Stimulated activated CD4-positive, alpha-beta T cell treated with anti-CD3 and anti-CD28 coated beads, Interleukin-1b, Interleukin-23, amount 100 ng/mL, for 4 hours (primary cell): ENCODE measurements at places on chromosomes 11 and 22.
A peak's percentile ranks its signal among the peaks of the same experiment; 100 is the strongest.

DNA sequence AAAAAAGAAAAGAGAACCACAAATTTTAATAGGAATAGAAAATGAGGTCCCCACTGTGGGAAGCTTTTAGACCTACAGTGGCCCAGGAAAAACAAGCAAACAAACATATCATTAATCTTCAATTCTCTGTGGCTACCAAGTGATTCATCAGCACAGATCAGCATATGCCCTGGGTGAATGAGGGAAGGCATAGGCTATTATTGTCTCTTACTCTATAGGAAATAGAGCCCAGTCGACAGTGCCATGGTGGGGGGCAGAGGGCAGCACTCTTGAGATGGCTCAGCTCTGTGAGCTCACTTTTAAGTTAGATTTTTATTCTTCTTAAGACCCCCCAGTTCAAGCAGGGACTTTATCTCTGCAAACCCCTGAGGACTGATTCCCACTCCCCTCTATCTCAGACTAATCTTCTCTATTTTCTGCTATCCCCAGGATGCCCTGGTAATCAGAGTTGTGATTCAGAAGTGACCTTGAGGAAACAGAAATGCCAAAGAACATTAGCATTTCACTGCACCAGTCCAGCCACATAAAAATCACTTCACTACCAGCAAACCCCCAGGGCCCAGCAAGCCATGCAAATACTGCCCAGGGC lies 9.5 kb upstream of the FEZ1 start:
- no peak for DNase-seq

- DNase-seq: no peak
Observed at GRCh38 chr11:125235071-125235471, 70.5 kb downstream of the PKNOX2 start.

DNA sequence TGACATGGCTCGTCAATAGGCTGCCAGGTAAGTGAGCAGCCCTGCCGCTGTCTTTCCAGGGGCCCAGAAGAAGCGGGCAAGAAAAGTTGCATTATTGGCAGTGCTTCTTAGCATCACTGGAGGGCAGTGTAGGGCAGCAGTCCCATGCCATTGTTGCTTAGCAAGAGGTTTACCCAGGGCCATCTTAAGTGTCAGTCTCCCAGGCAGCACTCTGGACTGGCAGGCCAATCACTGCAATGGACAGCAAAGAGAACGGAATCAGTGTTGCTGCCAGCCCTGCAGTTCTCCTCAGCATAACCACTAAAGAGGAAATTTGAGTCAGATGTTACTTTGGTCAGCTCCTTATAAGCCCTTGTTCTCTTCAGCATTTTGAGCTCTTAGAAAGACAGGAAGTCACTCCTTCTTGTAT lies 13.4 kb upstream of the GRK2 start:
- no peak for DNase-seq

- DNase-seq: no peak
Observed at GRCh38 chr11:134063991-134064747, 4.7 kb upstream of the JAM3 start.

DNA sequence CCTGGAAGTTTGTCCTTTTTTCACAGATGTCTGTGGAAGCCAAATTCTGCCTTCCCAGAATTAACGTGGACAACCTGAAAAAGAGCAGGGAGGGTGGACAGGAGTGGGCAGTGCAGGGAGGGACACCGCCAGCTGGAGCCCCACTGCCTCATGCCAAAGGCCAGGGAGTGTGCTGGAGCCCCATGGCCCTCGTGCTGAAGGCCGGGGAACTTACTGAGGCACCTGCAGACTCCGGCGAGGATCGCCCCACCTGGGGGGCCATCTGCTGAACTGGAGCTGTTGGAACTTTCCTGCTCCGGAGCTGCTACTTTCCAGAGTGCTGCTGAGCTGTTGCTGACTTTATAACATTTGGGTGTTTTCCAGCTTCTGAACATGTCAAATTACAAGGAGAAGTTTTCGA lies 35.2 kb downstream of the MOV10L1 start:
- DNase-seq: no peak

- DNase-seq: peak; percentile 25
Observed at GRCh38 chr11:3905080-3905953, 49.9 kb downstream of the STIM1 start.
